ENCODE measurements at places on chromosomes 1 and 21. TPM values are rescaled to one million over a fixed set of nuclear protein-coding genes. Genes with fewer than 3 reads are reported as not detected.

The MMP23B gene
- total RNA-seq: 1.7 TPM

The TCHHL1 gene
- 4.4 TPM for total RNA-seq

The JUN gene
- 151 TPM for total RNA-seq

The CRYAA gene
- not detected for total RNA-seq

The PADI4 gene
- total RNA-seq: 0.57 TPM

The PGBD5 gene
- 1.4 TPM for total RNA-seq

The HRNR gene
- not detected for total RNA-seq

The TAL1 gene
- 0.34 TPM for total RNA-seq

The ADCY10 gene
- total RNA-seq: not detected

The HES5 gene
- total RNA-seq: 2.6 TPM
